Keratinocyte (primary cell): ENCODE measurements at places on chromosomes 11 and 22. TPM values are rescaled to one million over a fixed set of nuclear protein-coding genes. Genes with fewer than 3 reads are reported as not detected.

C11orf97 gene
- polyA plus RNA-seq, result not detected in 3 replicates

SCGB2A2 gene
- polyA plus RNA-seq, result not detected in 3 replicates

GGT1 gene
- 5.8 to 20.1 TPM (median 6.2 TPM) in 3 replicates for polyA plus RNA-seq

ACTN3 gene
- not detected in 3 replicates for polyA plus RNA-seq

ZNF280A gene
- polyA plus RNA-seq, result not detected in 3 replicates

DNA sequence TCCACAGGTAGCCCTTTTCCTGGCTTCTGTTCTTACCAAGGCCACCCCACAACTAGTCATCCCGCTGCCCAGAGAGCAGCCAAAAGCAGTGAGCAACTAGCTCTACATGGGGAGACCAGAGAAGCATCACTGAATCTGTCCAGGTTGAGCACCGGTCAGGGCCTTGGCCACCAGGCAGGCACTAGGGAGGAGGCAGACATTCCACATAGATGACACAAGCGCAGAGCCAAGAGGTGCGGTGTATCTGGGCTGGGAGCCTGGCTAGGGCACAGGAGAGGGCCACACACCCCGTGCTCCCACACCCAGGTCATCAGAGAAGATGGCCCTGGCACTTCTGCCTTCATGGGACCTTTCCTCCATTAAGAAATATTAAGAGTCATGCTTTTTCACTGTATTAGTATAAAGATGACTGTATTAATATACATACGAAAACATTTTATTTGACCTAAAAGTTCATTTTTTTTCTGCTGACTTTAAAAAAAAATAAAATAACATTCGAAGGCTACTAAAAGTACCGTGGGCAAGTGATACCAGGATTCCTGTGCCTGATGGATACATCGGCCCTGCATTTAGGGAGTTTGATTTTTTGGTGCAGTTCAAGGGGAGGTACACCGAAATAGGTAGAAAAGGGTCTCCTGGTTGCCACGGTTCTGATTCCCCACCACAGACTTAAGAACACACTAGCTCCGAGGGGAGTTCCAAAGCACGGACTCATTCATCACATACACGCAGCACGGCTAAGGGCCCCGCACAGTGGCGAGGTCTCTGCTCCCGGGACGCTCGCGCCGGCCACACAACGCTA lies 1.2 kb downstream of the DGCR2 start:
- no peak for DNase-seq

- no peak for DNase-seq
Observed at GRCh38 chr22:47602732-47603131, 840.3 kb downstream of the TBC1D22A start.

- DNase-seq, result no peak
Observed at GRCh38 chr22:19892925-19893324, 38.3 kb upstream of the GNB1L start.

DNA sequence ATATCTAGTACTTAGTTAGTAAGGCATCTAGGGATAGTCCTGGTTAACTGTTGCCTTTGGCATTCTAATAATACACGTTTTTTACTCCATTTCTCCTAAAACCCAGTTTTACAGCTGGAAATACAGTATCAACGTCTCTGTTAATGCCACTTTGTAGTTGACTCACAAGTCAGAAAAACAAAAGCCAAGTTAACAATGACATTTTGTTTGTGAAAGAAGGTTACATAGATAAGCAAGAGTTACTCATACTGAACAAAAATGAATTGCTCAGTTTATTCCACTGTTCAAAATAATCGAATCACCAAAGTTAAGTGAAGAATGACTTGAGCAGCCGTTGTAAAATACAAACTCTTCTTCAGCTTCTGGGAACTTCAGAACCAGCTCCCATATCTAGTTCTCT lies 540.3 kb downstream of the ETS1 start:
- DNase-seq, result no peak

DNA sequence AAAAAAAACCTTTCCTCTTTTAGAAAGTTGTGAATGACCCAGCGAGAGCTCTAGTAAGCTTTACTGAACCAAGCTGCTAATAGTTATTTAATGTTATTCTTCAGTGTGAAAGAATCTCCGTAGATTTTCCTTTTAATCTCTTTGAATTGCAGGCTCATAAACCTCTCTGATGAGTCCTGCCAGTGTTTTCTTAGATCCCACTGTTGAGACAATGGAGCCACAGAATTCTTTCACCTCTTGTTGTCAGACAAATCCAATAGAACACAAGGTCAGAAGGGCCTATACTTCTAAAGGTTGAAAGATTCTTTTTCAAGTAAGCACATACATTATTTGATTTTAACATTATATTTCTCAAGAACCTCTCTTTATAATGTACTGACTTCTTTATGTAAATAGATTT lies 52.2 kb downstream of the DNAJC24 start:
- no peak for DNase-seq

DNA sequence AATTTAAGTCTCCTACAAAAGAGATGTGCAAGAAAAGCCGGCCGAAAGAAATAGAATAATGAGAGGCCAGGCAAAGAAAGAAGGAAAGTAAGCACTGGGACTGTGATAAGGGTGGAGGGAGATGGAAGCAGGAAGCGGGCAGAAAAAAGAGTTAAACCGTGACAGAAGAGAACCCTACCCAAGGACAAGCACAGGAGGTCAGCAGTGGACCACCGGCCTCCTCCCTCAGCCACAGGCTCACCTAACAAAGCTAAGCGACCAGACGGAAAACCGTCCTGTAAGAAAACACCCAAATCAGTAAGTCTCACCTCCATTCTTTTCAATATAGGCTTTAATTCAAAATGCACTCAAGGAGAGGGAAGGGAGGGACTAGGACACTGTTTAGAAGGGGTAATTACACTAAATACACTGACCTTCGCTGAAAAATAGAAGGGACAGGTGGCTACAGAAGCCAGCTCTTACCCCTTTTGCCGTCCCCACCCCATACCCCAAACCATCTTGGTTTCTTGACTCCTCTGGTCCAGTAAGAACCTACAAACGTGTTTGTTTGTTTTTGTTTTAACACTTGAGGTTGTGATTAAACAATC lies 1.9 kb downstream of the FAM181B start:
- no peak for DNase-seq

GRCh38 chr11:44725757-44726282 lies 942 bp upstream of the TSPAN18 start:
- DNase-seq, result no peak

DNA sequence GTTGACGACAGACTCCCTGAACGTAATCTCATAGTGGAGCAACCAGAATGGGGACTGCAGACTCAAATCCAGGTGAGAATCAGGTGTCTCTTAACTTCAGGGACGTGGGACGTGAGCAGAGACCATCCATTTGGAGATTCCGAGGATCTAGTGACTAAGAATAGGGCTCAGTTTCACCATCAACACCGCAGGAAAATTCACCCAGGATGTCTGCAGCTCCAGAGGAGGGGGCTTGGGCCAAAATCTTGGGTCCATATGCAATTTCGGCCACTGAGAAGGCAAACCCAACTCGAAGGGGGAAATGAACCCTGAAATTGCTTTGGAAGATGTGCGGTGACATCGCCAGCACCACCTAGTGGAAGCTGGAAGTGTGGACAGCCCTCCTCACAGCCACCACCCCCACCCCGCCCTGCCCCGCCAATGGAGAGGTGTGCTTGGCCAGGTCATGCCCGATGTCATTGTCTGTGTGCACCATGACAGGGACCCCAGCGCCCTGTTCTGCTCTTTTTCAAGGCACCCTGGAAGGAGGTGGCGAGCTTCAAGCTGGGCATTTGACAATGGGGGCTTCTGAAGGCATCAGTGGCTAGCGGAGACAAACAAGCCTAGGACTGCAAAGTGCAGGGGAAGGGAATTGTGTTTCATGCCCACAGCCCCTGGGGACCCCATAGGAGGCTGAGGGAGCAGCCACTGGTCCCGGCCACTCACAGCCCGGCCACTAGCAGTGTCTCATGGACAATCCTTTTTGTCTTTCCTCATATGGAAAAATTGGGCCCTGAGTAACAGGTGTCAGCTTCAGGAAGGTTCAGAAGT lies 24.8 kb downstream of the APOL1 start:
- no peak for DNase-seq
